ENCODE measurements at places on chromosomes 2 and 18.
A peak's percentile ranks its signal among the peaks of the same experiment; 100 is the strongest.

DNA sequence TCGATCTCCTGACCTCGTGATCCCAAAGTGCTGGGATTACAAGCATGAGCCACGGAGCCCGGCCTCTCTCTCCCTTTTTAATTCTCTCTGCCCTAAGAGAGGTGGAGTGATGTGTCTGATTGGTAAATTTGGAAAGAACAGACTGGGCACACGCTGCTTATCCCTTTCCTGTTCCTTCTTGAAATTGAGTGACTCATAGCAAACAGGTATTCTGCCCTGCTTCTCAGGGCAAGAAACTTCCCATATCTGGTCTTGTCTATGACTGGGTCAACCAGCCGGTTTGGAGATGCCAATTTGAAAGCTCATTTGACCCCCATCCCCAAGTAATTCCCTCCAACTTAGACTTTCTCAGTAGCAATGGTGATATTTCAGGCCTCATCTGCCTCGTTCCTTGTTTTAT is 15.0 kb downstream of the LYPD1 start:
- DNase-seq = no peak

DNA sequence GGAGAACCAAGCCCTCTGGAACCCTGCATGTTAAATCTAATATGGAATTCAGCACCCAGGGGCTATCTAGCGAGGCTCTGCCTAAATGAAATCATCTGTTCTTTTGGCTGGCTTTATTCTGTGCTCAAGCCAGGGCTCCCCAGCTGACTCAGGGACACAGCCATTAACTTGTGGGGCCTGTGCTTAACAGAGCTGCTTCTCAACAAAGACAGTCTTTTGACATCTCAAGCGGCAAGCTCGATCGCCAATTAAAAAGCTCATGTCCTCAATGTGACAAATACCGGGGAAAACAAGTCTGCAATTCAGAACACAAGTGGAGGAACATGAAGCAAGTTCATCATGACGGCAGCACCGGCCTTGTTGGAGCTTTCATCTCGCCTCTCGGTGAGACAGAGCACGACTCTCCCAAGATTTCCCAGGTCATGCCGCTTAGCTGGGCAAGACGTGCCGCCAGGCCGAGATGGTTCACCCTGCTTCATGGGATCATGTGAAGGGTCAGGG is 64.9 kb downstream of the KLHL29 start:
- no peak for DNase-seq

- DNase-seq = no peak
These were observed 101.7 kb downstream of the POLR1A start for GRCh38 chr2:86003967-86004366.

GRCh38 chr2:24179683-24180082 is 4.8 kb downstream of the FAM228A start:
- DNase-seq = peak; percentile 65

DNA sequence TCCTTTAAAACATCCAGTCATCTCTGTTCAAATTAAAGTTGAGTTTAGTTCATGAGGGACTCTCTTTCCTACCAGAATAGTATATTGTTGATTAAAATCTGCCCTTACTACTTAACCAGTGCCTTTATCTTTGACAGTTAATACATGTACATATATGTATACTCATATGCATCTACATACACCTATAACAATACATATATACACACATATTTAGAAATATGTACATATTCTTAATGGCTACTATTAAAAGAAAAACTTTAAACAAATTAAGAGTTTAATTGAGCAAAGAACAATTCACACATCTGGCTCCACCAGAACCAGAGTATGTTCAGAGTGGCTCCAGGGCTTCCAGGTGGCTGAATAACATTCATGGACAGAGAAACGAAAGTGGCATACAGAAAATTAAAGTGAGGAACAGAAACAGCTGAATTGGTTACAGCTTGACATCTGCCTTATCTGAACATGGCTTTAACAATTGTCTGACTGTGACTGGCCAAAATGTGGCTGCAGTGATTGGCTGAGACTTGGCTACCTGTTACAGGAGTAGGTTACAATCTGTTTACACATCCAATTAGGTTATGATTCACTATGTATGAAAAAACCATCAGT is 38.8 kb downstream of the ZNF519 start:
- no peak for DNase-seq

DNA sequence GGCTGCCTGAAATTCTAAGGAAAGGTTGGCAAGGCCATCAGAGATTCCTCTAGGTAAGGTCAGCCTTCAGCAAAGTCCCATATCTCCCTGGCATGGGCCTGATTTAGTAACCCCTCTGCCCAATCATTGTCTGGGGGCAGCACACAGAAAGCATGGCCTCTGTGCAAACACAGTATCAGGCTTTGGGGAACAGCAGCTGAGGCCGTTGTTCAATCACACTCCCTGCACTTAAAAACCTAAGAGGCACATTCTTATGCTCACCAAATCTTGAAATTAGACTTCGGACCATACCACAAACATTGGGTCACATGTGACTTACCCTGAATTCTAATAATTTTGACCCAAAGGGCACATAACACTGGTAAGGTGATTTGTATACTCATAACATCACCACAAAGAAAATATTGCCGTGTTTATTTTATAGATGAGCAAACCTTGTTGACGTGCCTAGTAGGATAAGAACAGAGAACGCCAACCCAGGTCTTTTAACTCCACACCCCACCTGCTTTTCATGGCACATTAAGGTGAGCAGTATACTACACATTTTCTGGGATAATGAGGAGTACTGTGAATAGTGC is 212.7 kb downstream of the HNMT start:
- DNase-seq = no peak

DNA sequence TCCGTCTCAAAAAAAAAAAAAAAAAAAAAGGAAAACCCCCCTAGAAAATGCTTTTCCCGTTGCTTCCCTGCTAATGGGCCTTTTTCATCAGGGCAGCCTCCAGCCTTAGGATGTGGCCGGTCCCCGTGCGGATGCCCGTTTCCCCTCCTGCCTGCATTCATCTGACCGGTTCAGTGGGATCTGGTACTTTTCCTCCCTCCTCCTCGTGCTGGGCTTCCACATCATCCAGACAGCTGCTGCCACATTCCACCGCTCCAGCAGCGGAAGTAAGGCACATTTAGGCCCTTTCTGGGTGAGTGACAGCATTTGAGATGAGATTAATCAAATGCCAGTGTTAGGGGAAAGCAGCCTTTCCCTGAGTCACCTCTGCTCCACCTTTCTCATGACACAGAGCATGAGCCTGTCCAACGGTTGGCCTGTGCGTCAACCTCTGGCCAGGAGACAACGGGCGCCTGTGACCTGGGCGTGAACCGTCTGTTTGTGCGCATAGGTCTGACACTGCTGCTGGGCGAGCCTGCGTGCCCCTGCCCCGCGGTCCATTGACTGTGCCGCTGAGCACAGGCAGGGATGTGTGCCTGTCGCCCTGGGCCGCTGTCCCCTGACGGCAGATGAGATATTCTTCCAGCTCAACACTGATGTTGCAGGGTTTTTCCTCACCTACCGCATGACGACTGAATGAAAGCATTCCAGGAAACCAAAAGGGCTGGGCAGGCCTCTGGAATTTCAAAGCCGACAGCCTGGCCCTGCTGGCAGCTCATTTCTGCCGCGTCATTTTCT is 174.0 kb downstream of the TGIF1 start:
- DNase-seq = no peak

- DNase-seq = no peak
These were observed 48.7 kb downstream of the GBX2 start for GRCh38 chr2:236119476-236119875.

GRCh38 chr18:31401156-31402025 is 24.8 kb downstream of the DSG4 start:
- no peak for DNase-seq

DNA sequence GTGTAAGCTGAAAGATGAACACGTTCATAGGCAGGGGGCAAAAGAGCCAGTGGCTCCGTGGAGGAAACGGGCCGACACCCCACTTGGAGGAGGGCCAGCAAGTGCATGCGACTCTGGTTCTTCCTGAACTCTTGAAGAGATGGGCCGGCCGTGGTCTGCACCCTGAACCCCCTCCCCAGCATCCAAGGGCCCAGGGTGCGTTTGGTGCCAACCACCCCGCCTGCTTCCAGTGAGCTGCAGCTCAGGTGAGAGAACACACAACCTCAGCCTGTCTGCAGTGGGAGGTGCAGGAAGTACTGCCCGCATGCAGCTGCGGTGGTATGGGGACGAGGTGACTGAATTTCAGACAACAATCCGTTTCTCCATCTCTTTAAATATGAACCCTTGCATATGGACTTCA is 58.9 kb downstream of the ADNP2 start:
- DNase-seq = no peak

DNA sequence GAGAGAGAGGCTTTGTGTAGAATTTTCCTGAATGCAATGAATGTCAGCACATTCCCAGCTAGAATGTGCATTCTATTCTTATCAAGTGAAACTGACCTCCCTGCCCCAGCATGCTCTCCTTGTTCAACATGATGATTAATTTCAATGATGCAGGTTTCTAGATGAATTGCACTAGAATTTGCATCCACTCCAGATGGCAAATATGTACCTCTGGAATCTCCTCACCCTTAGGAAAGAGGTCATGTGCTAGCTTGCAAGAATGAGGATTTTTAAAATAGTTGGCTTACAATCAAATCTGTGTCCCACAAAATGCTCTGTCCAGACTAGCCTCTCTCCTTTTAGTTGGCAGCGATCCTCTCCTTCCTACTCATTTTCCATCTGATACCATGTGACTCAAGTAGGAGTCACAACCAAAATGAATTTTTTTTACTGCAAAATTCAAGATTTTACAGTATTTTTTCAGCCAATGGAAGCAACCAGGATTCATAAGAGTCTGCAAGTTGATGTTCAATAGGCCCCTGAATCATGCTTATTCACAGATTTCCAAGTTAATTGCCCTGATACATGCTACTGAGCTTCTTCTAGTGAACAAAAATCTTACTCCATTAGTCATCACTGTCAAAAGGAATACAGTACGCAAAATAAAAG is 21.0 kb upstream of the STAT4 start:
- DNase-seq = no peak

- no peak for DNase-seq
These were observed 51.2 kb downstream of the SDC1 start for GRCh38 chr2:20173496-20174402.

DNA sequence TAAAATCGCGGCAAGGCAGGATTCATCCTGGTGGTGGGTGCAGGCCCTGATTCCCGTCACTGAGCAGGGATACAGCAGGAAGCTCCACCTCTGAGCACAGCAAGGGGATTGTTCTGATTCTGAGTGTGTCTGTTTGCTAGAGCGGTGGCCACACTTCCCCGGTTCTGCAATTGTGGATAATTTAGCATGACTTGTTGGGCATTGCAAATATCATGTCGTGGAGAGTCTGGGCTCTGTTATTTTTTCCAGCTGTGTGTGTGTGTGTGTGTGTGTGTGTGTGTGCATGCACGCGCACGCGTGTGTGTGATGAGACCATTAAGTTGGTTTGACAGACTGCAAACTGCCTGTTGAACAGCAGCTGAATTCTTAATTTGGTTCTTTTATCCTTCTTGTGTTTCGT is 4.1 kb upstream of the TMEM18 start:
- DNase-seq = no peak

DNA sequence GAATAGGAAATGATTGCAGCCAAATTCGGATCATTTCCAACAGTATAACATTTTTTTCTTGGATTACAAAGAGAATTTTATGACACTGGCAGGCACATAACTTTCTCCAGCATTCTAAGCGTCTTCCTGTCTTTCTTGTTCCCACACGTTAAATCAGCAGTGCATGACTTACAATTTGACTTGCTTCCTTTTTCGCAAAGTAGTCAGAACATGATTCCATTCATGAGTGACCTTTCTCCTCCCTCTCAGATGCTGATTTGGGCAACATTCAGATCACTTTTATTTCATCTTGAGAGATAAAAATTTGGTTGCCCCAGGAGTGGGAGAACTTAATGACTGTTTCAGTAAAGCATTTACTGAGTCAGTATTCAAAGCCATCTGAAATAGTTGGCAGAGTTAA is 858.7 kb upstream of the ACVR2A start:
- no peak for DNase-seq

GRCh38 chr2:68342470-68342869 is 22.6 kb upstream of the PLEK start:
- no peak for DNase-seq

DNA sequence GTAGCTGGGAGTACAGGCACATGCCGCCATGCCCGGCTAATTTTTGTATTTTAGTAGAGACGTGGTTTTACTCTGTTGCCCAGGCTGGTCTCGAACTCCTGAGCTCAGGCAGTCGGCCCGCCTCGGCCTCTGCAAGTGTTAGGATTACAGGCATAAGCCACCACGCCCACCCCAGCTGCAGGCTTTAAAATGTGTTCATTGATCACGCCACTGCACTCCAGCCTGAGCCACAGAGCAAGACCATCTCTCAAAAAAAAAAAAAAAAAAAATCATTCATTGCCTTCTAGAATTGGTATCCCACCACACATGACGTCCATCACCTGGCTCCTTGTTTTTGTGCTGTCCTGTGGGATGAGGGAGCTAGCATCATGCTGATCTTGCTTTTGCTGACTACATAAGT is 127.4 kb downstream of the VIT start:
- DNase-seq = no peak

DNA sequence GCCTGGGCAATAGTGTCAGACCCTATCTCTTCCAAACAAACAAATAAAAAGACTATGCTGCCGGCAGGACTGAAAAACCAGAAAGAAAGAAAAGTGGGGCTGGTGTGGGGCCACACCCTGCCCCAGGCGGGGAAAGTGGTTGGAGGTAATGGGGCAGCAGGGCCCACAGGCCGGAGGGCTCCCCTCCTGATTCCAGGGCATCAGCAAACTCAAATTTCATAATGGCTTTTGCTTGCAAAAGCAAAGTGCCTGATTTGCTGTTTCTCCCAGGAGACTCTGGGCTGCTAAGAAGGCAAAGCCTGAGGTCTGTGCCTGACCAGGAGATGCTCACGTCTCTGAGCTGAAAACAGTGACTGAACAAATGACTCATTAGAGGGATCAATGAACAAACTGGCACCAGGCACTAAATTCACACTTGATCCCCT is 121.9 kb downstream of the HDAC4 start:
- DNase-seq = no peak

DNA sequence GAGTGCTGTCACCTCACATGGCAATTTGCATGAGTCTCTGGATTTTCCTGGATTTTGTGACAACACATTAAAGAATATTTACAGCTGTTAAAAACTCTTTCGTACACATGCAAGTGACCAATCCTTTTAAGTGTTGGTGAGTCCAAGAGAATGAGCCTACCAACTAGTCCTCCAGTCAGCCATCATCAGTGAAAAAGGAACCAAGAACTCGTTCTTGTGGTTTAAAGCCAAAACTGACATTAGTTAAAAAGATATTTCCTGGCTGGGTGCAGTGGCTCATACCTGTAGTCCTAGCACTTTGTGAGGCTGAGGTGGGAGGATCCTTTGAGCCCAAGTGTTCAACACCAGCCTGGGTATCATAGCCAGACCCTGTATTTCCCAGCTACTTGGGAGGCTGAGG is 215.4 kb upstream of the ITGA4 start:
- DNase-seq = no peak

- DNase-seq = peak; percentile 44
These were observed 12.4 kb upstream of the GMCL1 start for GRCh38 chr2:69816923-69817542.

- DNase-seq = no peak
These were observed 135.9 kb upstream of the ID2 start for GRCh38 chr2:8545695-8546611.
